ENCODE measurements at places on chromosomes 7 and 10.

DNA sequence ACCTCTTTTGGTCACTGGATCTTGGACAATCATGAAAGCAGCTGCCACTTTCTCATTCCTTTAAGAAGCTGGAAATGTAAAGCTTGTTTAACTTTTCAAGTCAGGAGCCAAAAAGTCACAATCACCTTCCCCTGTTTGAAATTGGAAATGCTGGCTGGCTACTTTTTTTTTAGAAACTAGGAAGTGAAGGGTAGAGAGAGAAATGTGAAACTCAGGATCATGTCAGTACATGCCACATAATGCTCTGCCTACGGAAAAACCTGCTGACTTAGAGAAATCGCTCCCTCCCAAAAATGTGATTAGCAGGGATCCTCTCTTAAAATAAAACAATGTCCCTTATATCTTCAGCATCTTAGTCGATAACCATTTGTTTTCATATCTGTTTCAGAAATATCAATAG, 188.4 kb upstream of the C7orf33 start:
- DNase-seq, result no peak

DNA sequence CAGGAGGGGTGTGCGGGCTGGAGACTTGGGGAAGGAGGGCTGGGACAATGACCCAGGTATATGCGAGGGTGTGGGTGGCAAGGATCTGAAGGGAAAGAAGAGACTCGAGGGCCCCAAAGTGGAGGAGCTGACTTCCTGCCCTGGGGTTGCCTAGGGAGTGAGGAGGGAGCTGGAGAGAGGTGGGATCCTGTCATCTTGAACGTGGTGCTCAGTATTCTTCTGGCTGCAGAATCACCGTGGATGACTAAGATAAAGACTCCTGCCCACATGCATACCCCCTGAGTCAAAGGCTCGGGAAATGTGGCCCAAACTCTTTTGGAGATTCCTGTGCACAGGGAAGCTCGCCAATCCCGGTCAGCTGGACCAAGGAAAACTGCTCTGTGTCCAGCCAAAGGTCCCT, 31.2 kb downstream of the COL17A1 start:
- DNase-seq, result no peak

DNA sequence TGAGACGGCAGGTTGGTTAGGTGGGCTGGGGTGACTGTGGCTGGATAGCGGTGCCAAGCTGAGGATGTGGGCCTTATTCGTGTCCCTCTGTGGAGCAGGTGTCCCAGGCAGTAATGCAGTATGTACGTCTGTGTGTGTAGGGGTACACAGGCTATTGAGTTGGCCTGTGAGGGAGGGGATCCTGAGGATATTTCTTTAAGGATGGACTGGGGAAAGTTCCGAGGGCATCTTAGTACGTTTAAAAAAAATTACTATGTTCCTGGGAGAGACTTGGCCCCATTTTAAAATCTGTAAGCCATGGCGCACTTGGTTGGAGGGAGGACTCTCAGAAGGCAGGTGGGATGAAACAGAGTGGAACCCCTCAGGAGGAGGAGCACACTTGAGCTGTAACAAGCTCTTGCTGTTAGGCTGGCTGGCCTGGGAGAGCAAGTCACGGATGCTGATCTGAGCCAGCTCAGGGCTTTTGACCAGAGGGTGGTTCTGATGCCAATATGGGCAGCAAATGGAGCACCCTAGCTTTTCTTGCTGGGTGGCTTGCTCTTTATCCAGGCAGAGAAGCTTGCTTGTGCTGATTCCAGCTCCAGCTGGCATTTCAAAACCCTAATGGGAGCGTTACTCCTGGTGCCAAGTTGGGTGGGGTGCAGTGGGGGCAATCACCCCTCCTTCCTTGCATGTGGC, 765 bp downstream of the WBP1L start:
- no peak for DNase-seq

DNA sequence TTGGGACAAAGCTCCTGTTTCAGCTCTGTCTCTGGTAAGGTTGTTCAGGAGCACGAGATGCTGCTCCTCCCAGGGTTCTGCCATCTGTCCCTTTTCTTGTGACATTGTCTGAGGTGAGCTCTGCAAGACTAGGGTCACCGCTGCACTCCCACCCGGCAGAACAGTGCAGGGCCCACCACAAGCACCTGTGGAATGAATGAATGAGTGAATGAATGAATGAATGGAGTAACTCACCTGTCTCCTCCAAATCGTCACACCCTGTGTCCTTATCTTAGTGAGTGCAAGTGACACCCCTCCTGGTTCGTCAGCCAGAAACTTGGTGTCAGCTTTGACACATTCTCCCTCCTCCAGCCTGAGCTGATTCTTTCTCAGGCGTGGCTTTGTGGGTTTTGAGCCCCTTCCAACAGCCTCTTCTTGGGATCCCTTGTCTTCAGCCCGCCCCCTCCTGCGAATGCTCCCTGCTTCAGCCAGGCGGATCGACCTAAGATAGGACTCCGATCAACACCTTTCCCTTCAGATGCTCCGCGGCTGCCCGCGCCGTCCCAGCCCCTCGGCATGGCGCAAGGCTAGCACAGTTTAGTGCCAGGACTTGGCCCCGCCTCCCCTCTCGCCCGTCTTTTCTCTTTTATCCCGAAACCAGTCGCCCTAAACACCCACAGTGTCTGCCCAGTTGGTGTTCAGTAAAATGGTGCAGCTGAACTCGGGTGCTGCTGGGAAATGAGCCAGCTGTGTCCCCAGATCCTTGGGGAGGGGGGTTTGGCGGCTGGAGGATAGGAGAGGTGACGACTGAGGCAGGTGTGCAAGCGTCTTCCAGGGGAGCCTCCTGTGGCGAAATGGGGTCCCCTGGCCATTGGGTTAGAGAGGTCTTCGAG, 89.3 kb downstream of the BEND7 start:
- no peak for DNase-seq

DNA sequence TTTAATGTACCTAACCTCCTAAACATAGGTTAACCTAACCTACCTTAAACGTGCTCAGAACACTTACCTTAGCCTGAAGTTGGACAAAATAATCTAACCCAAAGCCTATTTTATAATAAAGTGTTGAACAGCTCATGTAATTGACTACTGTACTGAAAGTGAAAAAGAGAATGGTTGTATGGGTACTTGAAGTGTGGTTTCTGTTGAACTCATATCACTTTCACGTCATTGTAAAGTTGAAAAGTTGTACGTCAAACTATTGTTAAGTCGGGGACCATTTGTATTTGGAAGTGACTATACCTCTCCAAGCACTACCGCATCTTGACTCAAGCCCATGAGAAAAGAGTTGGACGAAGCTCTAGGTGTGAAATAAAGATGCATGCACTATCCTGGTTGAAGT, 37.9 kb upstream of the ASAH2 start:
- no peak for DNase-seq

DNA sequence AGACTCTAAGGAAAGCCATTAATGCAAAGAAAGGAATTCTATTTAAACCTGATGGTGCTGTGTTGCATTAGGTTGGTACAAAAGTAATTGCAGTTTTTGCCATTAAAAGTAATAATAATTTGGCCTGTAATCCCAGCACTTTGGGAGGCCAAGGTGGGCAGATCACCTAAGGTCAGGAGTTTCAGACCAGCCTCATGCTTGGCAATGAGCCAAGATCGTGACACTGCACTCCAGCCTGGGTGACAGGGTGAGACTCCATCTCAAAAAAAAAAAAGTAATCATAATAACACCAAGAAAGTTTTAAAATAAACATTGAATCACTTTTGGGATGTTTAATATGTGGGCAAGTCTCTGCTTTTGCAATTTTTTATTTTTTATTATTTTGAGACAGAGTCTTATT, 107.3 kb upstream of the FRMD4A start:
- DNase-seq, result no peak

DNA sequence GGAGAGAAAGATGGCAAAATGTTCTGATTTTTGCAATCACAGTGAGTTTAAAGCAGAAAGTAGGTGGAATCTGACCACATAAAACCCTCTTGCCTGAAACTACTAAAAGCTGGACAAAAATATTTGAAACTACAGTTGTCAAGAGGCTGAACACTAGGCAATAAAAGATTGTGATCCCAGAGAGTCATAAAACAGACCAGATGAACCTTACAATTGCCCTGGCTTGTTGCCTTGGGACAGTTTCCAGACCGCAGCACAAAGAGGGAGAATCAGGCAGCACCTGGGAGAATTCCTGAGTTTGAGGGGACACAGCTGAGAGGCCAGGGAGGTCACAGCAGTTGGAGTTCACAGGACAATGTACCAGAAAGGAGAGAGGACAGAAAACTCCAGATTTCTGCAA, 107.3 kb upstream of the NANOS1 start:
- DNase-seq, result no peak

- no peak for DNase-seq
Observed at GRCh38 chr7:1446620-1447032, 12.6 kb downstream of the MICALL2 start.

DNA sequence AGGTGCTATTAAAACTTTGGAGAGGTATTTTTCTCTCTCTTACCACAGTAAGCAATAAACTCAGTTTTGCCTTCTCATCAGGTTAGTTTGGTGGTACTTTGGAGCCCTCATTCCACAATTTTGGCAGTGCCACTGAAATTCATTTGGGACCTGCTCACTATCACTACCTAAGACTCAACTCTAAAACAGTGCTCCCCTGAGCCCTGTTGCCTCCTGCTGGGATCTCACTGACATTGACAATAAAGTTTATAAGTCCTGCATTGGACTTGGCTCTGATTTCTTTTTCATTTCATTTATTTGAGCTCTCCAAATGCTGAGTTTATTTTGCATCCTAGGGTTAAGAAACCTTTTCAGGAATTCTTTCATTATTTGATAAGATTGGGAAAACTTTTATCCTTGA, 130.8 kb upstream of the HPS1 start:
- no peak for DNase-seq

GRCh38 chr7:35717013-35717412, 22.1 kb upstream of the HERPUD2 start:
- DNase-seq, result no peak

DNA sequence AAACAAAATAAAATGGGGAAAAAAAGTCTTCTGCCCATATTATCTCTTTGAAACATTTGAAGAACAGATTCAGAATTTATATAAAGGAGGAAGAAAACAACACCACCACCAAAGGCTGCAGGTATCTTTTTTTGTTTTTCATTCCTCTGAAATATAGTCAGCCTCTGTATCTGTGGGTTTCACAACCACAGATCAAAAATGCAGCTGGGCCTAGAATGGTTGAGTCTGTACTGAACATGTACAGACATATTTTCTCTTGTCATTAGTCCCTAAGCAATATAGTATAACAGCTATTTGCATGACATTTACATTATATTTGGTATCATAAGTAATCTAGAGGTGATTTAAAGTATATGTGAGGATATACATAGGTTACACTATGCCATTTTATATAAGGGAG, 559.7 kb upstream of the LRRN3 start:
- DNase-seq, result no peak

DNA sequence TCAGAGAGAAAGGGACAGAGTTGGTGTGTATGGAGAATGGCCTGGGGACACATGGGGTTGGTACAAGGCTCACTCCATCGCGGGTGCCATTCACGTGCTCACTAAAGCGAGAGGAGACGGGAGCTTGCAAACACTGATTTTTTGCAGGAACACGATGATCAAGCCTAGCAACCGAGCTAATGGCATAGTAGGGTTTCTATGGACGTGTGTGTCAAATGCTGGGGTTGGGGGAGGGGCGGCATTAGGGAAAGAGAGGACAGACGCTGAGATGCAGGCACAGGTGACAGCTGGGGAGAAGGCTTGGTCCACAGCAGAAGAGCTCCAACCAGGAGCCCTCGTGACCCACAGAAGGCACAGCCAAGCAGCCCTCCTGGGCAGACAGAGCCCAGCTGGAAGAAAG, 33.9 kb downstream of the RCC1L start:
- DNase-seq, result no peak

DNA sequence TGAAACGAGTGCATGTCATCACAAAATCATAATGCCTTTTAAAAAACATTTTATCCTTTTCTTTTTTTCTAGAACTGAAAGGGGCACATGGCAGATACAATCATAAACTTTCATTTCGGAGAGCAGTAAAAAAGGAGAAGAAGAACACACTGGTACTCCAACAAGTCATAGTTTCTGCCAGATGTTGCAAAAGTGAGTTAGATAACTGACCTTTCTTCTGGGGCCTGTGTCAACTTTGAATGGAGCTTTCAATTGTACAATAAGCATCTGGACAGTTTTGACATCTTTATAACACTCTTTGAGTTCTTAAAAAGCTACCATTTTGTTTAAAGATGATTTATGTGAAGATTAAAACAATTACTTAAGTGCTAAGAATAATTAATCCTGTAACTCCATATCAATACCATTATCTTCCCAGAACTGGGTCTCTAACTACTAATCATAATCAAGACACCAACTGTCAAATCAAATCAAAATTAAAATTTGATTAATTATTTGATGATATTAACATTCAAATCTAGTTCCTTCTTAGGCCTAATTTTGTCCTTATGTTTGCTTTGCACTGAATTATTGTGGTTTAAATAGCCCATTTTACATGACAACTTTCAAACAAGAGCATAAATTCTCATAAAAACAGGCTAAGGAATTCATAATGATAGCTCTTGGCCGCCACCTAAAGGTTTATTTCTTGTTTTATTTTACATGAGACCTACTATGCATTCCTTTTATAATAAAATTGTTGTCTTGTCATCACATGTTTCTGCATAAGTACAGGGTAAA, 19.5 kb upstream of the ITGB8 start:
- peak; percentile 20 for DNase-seq

- DNase-seq, result no peak
Observed at GRCh38 chr10:72009425-72010081, 45.4 kb downstream of the CHST3 start.

- no peak for DNase-seq
Observed at GRCh38 chr10:103767756-103768155, 87.6 kb downstream of the SH3PXD2A start.

DNA sequence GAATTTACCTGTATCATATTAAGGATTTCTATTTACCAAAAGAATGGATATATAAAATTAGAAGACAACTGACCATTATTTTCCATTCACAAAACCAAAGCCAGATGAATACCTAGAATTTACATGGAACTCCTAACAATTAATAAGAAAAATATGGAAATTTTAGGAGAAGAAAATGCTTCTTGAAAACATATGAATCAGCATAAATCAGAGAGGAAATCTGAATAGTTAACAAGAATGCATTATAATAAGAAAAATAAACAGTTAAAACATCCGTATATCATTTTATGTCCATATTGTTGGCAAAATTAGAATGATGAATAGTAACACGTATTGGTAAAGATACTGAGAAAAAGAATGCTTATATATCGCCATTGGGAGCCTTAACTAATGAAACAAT, 505.5 kb downstream of the NEBL start:
- no peak for DNase-seq

GRCh38 chr7:152074673-152075072, 49.2 kb downstream of the GALNT11 start:
- no peak for DNase-seq

DNA sequence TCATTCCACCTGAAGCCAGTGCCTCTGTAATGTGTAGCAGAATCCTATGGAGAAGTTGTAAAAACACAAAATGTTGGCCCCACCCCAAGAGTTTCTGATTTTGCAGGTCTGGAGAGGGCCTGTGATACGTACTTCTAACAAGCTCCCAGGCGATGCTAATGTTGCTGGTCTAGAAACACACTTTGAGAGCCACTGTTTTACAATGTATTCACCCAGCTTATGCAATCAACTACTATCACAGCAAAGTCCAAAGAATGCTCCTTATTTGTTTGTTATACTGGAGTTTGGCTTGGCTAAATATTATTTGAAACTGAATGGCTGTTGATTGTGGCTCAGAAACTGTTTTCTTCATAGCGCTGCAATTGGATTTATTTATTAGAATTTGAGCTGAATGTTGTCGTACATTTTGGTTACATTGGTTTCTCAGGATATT, 44.3 kb downstream of the DNAJB9 start:
- no peak for DNase-seq

Measured in CD4-positive, alpha-beta T cell treated with Interferon alpha-2 for 1 hour (primary cell).